ENCODE measurements at places on chromosomes 3 and 15.

DNA sequence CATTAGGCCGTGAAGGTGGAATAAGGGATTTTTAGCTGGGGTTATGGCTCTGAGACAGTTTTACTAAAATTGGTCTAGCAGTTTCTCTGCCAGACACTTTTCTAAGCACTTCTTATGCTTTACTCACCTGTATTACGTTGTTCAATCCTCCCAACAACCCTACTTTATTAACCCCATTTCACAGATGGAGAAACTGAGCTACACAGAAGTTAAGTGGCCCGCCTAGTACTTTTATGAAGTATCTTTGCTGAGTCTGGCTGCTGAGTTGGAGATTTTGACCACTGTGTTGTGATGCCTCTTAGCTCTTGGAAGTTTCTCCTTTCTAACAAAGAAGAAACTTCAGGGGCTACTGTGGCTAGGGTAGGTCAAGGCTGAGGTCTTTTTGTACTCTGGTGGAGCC is 11.5 kb downstream of the LIMD1 start:
- no peak for DNase-seq

GRCh38 chr15:46441294-46442062 is 806.6 kb downstream of the SQOR start:
- DNase-seq, result no peak

- DNase-seq, result no peak
Observed at GRCh38 chr3:177119829-177120228, 77.5 kb downstream of the TBL1XR1 start.

- DNase-seq, result no peak
Observed at GRCh38 chr3:175108613-175109151, 249.5 kb downstream of the NAALADL2 start.

- DNase-seq, result no peak
Observed at GRCh38 chr3:149243540-149243939, 21.9 kb upstream of the CP start.

GRCh38 chr3:133570139-133570936 is 3.1 kb upstream of the CDV3 start:
- DNase-seq, result no peak

DNA sequence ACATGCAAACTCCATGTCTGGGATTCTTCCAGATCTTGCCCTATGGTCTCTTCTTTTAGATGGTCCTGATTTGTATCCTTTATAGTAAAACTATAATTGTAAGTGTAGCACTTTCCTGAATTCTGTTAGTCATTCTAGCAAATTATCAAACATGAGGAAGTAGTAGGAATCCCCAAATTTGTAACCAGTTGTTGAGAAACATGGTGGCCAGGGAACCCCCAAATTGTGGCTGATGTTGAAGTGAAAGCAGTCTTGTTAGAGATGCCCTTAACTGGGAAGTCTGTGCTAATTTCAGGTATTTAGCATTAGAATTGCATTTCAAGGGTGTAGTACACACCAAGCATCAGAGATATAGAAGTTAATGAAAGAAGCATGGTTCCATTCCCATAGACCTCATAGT is 180.4 kb upstream of the STT3B start:
- no peak for DNase-seq

GRCh38 chr3:40169983-40170382 is 139.5 kb upstream of the EIF1B start:
- no peak for DNase-seq

DNA sequence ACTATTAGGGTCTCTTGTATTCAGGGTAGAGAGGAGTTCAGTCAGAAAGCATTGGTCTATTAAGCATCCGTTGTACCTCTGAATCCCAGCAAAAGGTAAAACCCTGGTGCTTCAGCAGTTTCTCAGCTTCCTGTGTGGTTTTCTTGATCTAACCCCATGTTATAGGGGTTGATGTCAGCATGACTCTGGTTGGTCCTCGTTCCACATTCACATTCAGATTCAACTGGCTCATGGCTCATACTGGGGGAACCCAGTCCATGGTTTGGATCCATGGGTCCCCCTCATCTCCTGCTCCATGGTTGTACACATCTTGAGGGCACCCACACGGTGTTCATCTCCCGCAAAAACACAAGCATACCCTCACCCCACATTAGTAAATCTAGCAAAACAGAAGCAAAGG is 47.7 kb upstream of the C2CD4B start:
- peak; percentile 32 for DNase-seq

DNA sequence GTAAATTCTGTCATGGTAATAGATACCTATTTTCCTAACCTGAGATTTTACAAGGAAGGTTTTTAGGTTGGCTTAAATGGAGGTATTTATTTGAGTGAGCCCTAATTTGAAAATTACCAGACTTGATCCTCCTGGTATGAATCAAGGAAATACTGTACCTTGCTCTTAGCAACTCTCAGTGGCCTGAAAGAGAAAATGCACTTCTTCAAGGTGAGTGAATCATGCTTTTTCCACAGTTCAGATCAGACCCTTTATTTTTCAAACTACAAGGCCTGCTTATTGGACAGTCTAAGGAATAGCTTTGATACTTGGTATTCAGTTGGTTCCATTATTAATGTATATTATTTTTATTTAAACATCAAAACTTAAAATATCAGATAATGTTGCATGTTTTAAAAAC is 15.4 kb downstream of the FEM1B start:
- DNase-seq, result no peak

- DNase-seq, result peak; percentile 29
Observed at GRCh38 chr3:25911525-25912295, 121.8 kb downstream of the OXSM start.

DNA sequence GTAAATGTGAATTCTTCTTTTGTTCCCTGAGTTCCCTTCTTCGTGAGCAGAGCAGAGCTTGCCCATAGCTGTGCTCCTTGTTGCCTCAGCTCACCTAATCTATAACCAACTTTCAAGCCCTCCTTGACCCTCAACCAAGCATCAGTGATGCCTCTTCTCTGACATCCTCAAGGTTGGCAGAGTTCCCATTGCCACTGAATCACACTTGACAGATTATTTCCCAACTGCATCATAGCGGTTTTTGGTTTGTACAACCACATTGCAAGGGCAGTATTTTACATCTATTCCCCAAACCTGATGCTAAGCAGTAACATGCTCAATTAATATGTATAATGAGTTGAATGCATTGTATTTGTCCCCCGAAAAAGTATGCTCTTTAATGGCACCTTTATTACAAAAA is 133.0 kb upstream of the SNTN start:
- DNase-seq, result no peak

- DNase-seq, result no peak
Observed at GRCh38 chr15:57537072-57537471, 54.6 kb upstream of the MYZAP start.

DNA sequence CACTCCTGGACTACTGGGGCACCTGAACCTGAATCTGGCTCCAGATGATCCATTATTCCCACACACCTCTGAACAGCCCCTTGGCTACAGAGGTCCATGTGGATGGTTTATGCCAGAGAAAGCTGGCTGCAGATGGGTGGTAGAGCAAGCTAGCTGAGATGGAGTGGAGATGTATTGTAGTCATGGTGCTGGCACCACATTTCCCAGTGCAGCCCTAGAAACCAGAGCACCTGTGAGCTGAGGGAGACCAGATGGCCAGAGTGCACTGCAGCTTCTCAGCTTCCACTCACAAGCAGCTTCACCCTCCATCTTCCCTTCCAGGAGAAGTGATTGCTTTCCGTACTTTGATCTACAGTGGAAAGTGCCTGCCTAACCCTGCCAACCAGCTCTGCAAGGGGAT is 29.9 kb downstream of the RBP1 start:
- DNase-seq, result no peak

DNA sequence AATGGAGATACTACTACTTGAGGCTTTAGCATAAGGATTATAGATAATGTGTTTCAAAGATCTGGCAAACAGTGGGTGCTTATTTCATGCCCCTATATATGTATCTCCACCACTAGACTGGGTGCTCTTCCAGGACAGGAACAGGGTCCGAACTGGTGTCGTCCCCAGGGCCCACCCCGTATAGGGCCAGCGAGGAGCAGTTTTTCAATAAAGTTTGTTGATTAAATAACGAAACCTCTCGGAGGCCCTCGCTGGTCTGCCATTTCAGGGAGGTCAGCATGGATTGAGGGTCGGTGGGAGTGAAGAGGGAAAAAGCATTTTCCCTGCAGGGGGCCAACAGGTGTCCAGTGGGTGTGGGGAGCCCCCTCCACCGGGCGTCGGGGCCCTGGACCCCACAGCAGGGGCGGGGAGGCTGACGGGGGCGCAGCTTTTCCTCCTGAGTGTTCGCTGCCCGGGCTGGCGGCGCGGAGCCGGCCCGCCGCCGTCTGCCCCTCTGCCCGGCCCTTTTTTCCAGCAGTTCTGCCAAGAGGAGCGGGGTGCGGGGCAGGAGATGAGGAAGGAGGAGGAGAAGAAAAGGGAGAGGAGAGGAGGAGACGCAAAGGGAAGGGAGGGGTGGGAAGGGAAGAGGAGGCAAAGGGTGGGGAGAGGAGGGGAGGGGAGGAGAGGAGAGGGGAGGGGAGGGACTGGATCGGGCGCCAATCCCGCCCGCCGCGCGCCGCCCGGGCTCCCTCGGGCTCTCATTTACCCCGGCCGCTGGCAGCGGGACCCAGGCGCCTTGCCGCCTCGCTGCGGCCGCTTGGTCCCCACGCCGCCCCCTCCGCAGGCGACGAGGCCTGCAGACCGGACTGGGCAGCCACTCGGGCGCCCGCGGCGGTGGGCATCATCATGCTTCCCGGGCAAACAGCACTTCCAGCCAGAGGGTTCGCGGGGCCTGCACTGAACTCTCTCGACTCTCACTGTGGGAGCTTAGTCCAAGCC is 66.3 kb downstream of the ISG20 start:
- DNase-seq, result no peak

DNA sequence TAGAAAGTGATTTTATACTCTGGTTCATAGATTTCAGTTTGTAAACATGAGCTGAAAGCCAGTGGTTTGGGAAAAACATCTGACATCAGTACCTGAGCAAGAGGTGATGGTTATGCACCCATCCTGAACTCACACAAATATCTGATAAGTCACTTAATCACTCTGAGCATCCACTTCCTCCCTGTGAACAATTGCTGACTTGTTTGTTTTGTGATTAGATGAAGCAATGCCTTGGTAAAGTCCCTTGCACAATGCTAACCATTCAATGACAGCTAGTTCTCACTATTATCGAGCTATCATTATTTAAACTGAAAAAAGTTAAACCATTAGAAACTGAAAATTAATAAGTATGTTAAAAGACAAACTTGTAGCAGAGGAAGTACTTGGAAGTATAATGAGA is 303.0 kb downstream of the PLOD2 start:
- no peak for DNase-seq

DNA sequence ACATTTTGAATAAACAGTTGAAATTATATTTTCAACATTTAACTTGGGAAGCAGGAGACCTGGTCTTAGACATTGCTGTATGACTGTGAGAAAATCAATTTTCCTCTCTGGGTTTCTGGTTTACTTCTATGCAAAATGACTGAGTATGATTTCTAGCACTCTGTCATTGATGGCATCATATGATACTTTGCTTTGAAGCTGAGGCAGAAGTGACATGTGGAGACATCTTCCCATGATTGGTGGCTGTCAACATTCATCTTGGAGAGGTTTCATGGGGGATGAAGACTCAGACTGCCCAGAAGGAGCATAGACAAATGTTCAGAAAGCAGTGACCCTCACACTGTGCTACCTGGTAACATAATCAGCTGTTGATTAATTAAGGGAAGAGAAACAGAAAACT is 477.9 kb downstream of the PDCD6IP start:
- no peak for DNase-seq

DNA sequence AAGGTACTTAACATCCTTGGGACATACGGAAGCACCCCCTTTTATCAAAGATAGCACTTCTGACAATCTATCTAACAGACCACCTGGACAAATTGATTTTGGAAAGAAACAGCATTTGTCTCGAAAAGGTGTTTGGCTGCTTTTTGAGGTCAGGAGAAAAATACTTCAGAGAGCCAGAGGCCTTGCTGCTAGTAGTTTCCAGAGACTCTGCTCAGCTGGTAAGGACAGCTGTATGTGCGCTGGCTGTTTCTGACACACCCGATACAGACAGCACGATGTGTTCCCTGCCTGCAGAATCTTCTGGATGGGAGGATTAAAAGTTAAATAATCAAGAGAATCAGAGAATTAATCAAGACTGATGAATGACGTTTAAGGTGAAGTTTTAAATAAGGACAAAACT is 15.6 kb upstream of the GYG1 start:
- DNase-seq, result no peak

DNA sequence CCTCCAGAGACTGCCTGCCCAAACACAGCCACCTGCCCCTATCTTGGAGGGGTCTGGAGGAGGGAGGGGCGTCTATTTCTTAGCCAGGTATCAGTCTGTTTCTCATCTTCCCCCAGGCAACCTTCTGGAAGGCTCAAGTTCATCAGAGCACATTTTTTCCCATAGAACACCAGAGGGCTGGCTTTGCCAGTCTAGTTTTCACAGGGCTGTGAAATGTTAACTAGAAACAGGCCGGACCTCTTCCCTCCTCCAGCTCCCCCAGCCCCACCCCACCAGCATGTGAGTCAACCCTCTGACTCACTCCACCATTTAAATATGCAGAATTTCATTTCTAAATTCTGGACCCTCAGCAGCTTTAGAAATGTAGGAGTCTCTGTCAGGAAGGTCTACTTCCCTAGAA is 66.9 kb downstream of the SLCO2A1 start:
- no peak for DNase-seq

DNA sequence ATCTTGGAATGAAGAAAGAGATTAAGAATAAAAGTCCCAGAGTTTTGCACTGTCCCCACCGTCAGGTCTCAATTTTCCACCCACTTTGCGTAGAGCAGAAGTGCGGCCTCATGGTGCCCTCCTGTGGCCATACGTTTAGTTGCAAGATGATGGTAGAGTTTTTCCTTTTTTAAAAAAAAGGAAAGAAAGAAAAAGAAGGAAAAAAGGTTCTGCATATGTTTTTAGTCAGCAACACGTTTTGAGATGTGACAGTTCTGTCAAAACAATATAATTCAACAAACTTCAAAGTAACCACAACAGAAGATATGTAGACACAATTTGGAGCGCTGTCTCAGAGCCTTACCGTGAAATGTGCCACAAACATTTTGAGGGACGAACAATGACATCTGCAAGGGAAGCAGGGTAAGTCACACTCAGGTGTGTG is 24.6 kb downstream of the EBLN2 start:
- DNase-seq, result peak; percentile 55

DNA sequence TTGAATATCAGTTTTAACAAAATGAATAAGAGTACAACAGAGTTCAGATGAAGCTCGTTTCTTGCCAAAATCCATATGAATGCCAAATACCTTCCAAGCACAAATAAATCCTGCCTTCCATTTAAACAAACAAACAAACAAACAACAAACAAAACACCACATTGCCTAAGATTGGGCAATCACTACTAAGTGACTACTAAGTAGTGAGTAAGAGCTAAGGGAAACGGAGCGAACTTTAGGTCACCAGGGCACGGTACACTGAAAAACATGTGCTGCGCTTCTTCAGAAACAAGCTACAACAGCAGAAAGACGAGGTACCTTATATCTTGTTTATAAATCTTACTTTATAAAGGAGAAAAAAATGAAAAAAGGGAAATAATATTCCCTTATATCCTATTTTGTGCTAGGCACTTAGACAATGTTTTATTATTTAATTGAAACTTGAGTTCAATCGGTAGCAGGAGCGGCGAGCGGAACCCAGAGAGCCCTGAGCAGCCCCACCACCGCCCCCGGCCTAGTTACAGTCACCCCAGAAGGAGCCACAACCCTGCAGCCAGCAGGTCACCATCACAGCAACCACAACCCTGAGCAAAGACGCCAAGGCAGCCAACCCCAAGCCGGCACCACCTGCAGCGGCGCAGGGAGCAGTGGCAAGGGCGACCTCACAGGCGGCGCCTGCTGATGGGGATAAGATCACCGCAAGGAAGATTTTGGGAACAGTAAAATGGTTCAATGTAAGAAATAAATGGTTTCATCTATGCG is 216.9 kb downstream of the ZBTB20 start:
- DNase-seq, result no peak
